ENCODE measurements at places on chromosomes 6 and 20.

- DNase-seq = no peak
These were observed 74.1 kb upstream of the NAA20 start for GRCh38 chr20:19943061-19943521.

DNA sequence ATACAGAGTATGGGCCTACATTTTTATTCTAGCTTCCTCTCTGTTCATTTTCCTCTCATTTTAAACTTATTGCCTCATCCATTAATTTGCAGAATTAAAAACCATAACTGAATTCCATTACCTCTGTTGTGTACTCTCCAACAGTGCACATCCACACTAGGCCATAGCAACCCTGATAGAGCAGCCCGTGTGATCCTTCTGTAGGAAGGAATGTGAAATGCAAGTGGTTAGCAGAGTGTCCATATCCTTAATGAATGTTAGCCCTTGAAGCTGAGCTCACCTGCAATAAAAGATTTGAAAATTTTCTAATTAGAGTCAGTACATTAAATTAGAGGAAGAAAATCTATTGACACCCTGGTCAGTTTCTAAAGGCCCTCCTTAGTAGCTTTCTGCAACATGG, 6.5 kb upstream of the GRIK2 start:
- no peak for DNase-seq

- DNase-seq = no peak
These were observed at the start of gene SIM1 for GRCh38 chr6:100464903-100465700. Gene SIM1 (minus strand): TSS chr6:100464921. CDS start chr6:100463468, 1,453 bp downstream.

- DNase-seq = no peak
These were observed 32.8 kb downstream of the CD164 start for GRCh38 chr6:109349419-109349987.
